ENCODE measurements at places on chromosomes 2 and 18.

- DNase-seq, result no peak
These were observed 169.6 kb upstream of the EPHA4 start for GRCh38 chr2:221741496-221742211.

GRCh38 chr2:29443151-29443550 is 327.9 kb downstream of the CLIP4 start:
- DNase-seq, result no peak

DNA sequence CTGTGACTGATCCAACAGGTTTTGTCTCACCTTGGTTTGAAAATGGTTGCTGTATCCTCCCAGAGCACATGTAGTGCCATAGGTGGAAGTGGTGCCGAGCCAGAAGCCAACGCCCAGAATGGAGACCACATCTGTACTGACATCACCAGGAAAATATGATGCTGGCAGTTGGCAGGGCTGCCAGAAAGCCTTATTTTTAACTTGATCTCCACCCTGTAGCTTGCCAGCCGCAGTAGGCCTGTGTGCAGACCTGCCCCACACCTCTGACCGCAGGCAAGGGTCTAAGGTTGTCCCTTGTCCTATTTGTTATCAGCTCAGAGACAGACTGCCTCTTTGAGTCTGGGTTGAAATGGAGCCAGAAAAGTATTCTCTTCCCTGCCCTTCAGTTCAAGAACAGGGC is 123.5 kb upstream of the EML6 start:
- no peak for DNase-seq

DNA sequence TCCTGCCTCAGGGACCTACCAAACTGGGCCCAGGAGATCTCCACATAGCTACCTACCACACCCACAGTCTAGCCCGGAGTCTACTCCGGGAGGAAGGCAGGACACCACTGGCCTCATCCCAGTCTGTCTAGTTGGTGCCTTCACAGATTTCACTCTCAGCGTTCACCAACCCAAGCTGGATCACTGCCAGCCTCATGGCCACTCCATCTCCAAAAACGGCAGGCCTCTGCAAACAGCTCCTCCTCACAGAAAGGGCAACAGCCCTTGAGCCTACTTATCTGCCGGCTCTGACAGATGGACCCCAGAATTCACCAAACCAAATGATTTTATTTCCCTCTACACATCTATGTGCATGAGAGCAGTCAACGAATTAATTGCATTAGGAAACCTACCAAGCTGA is 61.3 kb downstream of the NCKAP5 start:
- DNase-seq, result no peak

GRCh38 chr18:12597760-12598159 is 60.1 kb downstream of the SPIRE1 start:
- no peak for DNase-seq

DNA sequence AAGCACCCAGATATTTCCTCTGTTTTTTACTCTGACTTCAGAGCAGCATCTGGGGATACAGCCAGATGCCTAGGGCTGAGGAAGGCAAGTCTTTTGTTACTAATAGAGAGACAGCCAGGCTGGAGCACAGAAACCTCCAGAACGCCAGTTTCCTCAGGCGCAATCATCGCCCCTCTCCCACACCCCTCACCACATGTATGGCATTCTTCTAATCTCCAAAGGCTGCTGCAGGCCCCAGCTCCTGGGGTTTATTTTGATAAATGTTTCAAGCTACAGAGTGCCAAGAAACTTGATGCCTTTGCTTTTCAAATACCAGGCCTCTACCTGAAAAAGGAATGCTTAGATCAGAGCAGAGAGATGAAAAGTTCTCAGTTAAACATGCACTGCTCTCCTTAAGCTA is 283.6 kb downstream of the RBM43 start:
- DNase-seq, result no peak

DNA sequence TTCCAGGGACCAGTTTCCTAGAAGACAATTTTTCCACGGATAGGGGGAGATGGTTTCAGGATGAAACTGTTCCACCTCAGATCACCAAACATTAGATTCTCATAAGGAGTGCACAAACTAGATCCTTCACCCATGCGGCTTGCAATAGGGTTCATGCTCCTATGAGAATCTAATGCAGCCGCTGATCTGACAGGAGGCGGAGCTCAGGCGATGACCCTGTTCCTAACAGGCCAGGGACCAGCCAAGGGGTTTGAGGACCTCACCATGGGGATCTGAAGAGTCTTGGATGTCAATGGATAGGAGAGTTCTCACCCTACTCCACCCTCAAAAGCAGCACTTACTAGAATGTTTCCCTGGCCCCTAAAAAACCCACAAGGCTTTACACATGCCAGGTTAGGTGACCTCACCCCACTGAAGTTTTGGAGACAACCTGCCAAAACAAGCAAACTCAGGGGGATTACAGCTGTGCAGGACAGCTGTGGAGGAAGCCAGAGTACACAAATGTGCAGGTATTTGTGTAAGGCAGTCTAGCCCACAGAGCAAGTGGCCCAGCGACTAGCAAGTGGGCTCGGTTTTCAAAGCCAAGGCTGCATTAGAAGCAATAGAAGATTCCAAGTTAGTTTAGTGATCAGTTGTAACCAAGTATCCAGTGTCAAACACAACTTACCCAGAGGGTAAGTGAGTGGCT is 3.9 kb downstream of the EVA1A start:
- DNase-seq, result no peak

- no peak for DNase-seq
These were observed 22.6 kb downstream of the TCF23 start for GRCh38 chr2:27171351-27171848.

All from Right ventricle myocardium inferior (tissue), 1 donor.